Cerebellar nuclear complex (tissue), 1 donor: ENCODE measurements at places on chromosomes 3 and 15.

- no peak for DNase-seq
These were observed 184.7 kb upstream of the POU1F1 start for GRCh38 chr3:87461036-87461435.

- DNase-seq = no peak
These were observed 103.6 kb upstream of the ABHD17C start for GRCh38 chr15:80591471-80591870.

- no peak for DNase-seq
These were observed 36.2 kb upstream of the COL6A6 start for GRCh38 chr3:130480736-130481135.

DNA sequence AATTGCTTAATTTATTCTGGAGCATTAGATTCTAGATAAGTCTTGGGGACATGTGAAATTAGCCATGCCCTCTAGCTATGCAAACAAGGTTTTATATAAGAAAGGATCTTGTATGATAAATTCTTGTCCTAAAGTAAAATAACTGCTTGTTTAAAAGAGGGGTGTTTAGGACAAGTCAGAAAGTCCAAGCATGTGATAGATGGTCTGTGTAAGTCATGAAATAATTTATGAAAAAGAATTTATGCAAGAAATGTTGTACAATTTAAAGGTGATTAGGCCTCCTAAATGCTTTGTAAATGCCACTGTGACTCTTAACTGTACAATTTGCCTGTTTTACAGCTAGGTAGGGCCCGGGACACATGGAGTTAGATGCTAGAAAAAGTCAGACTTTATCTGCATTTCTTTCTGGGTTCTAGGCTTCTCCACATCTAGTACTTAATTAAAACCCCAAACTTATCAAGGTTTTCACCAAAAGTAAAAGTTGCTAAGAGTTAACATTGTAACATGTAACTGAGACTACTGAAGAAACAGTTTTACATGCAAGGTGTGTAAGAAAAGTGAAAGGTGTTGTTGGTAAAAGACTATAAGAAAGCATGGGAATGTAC lies 13.2 kb downstream of the LINS1 start:
- DNase-seq = no peak

DNA sequence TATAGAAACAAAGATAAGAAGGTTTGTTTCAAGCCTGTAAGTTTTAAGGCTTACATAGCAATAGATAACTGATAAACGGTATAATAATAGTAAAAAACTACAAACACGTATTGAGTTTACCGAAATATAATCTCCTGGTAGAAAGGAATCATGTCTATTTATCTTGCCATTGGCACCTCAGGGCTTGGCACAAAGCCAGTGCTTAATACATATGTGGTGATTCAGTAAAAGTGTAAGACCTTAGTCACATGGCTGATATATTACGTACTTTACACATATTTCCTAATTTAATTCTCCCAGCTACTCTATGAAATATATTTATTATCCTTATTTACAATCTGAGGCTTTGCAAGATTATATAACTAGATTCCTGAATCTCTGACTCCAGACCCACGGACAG lies 32.0 kb upstream of the SLCO3A1 start:
- DNase-seq = no peak

DNA sequence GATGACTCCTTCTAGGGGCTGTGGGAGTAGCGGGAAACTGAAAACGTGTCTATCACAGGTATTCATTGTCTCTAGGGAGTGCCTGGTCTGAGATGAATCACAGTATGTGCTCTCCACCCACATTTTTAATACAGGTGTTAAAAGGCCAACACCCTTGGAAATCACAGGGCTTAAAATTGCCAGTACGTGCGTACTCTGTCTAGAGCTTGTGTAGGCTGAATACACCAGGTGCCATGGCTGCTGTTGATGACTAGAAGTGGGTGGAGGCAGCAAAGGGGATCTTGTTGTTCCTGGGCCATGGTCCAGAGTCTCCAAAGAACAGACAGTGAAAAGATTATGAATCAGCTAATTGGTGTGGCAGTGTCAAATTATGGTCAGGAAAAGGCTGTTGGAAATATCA lies 35.1 kb upstream of the P3H2 start:
- DNase-seq = no peak

DNA sequence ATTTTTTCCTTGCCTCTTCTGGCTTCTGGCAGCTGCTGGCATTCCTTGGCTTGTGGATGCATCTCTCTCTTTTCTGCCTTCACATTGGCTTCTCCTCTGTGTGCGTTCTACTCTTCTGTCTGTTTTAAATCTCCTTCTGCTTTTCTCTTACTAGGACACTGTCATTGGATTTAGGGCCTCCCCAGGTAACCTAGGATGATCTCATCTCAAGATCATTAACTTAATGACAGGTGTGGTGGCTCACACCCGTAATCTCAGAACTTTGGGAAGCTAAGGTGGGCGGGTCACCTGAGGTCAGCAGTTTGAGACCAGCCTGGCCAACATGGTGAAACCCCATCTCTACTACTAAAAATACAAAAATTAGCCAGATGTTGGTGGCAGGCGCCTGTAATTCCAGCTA lies 40.9 kb upstream of the ULK4 start:
- no peak for DNase-seq

DNA sequence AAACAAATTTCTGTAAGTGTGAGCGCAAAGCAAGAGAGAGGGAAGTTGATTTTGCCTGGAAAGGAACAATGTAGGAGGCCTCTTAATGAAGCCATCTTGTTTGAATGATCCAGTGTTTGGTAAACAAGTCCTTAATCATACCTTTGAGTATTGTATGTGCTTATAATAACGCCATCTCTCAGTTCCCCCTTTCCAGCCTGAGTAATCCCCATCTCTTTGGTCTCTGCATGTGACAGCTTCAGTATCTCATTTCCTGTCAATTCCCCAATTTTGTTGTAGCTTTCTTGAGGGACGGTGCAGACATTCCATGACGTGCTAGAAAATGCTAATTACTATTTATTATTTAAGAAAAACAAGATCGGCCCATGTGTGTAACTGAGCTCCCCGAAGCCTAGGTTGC lies 349.3 kb upstream of the NR2F2 start:
- DNase-seq = no peak

DNA sequence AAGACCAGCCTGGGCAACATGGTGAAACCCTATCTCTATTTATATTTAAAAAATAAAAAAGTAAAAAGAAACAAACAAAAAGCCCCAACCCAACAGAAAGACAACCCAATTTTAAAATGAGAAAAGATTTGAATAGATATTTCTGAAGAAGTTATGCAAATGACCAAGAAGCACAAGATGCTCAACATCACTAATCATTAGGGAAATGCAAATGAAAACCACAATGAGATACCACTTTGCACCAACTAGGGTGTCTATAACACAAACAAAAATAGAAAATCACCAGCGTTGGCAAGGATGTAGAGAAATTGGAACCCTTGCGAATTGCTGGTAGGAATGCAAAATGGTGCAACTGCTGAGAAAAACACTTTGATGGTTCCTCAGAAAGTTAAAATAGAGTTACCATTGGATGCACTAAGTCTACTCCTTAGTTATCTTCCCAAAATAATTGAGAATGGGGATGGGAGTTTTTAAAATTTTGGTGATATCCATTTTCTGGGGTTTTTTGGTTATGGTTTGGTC lies 45.8 kb upstream of the CCNB2 start:
- DNase-seq = no peak

DNA sequence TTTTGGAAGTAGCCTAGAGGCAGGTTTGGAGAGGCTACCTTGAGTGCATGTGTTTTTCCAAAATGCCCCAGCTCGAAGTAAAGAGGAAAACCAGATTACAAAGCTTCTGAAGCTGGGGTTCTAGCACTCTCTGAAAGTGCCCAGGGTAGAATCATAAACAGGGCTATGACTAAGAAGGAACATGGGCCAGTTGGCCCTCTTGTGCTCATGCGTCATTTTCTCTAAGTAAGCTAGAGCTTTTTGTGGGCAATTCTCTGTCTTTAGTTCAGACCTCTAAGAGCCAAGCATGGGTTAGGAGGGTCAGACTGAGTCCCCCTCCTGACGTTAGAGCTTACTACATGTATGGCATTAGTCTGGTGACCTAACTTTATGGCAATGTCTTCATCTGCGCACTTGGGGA lies 129.5 kb upstream of the UMPS start:
- no peak for DNase-seq

DNA sequence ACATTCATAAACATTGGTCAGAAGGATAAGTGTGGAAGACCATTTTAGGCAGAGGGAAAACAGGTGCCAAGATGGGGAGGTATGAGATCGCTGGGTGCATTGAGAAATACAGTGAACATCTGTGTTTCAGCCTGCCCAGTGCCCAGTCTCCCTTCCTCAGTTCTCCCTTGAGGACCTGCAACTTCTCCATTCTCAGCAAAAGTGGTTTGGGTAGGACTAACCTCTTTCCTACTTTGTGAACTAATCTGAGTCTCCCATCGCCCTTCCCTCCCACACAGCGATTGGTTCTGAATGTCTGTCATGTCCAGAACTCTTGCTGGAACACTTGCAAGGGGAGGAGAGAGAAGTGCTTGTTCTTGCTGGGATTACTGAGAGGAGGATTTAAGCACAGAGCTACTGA lies 10.9 kb upstream of the CCNL1 start:
- no peak for DNase-seq

DNA sequence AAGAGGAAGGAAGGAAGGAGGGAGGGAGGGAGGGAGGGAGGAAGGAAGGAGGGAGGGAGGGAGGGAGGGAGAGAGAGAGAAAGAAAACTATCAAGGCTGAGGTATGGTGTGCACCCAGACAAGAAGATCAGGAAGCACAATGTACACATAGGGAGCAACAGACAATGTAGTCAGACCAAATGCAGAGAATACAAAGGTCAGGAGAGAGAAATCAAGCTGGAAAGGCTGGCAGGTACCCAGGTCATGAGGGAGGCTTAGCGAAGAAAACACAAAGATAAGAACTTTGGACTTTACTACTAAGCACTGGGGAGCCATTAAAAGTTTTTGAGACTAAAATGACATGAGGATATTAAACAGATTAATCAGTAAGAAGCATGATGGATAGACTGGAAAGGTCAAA lies 176.0 kb upstream of the TMCO5A start:
- DNase-seq = no peak

DNA sequence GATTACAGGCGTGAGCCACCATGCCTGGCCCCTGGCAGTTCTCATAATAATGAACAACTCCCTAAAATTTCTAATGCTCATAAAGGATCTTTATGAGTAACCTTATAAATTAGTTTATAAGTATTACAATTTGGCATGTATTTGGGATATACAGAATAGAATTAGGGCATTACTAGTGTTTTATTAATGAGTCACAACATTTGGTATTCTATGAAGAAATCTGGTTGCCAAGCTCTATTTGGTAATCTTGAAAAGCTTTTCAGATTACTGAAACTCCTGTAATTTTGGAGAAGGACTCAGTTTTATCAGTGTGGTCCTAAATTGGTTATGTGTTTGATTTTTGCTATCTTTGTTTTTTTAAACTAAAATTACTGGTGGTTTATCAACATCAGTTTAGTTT lies 45.8 kb downstream of the TM6SF1 start:
- DNase-seq = no peak

DNA sequence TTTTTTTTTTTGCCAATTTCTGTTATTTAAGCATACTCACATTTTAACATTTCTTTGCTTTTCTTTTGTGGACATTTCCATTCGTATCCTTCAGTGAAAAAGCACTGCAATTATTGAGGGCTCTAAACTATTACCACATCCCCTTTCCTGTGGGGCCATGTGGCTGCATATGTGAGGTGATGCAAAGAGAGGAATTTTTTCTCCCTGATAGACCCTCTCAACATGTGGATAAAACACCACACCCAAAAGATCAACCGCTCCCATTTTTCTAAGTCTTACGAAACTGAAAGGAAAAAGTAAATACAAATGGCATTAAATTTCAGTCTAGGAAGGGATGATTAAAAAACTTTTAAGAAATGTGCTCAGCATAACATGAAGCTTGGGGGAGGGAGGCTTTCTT lies 68.8 kb downstream of the DNAJC13 start:
- no peak for DNase-seq

DNA sequence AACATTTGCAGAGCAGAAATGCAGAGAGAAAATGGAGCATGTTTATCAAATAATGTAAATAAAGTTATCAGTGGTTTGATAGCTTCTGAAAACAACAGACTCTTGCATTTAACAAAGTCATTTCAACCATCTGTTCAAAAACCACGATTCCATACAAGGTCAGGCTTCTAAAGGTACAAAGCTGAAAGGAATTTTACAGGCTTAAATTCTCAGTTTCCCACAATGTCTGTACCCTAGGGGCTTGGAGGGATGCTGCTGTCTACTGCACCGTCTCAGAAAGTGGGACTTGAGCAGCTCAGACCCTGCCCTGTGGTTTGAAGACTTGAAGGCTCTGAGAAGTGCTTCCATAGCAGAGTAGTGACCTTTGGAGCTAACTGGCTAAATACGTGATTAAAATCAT lies 30.4 kb upstream of the TM4SF1 start:
- DNase-seq = no peak
